ENCODE measurements at places on chromosomes 12 and 14. TPM values are rescaled to one million over a fixed set of nuclear protein-coding genes. Genes with fewer than 3 reads are reported as not detected.

GRCh38 chr14:24235804-24236688 lies 3.3 kb downstream of the GMPR2 start:
- H3K27me3 ChIP-seq = no peaks in the 10 kb centered on the region
- peaks cover 15% of the 10 kb centered on the region for H3K4me1 ChIP-seq

- H3K36me3 ChIP-seq = no peaks in the 10 kb centered on the region
- no peaks in the 10 kb centered on the region for H3K27me3 ChIP-seq
- H3K4me3 ChIP-seq = no peak overlapping the region
- no peak for DNase-seq
- H3K4me1 ChIP-seq = no peaks in the 10 kb centered on the region
- H3K27ac ChIP-seq = no peak overlapping the region
These were observed 153.7 kb upstream of the PLXNC1 start for GRCh38 chr12:93994721-93995120.

DNA sequence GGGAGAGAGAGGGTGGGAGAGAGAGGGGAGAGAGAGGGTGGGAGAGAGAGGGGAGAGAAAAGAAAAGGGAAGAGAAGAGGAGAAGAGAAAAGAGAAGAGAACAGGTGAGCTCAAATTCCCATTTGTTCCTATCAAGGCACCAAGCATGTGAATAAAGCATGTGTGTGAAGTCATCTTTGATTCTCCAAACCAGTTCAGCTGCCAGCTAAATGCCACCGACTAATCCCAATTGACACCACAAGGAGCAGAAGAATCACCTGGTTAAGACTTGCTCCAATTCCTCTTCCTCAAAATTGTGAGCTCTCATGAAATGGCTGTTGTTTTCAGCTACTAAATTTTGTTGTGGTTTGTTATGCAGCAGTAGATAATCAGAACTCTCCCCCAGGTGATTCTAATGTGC lies 188.9 kb downstream of the TMX1 start:
- no peak for DNase-seq
- no peaks in the 10 kb centered on the region for H3K36me3 ChIP-seq
- no peaks in the 10 kb centered on the region for H3K4me1 ChIP-seq
- H3K27ac ChIP-seq = no peak overlapping the region

GRCh38 chr14:77324289-77324688 lies 3.5 kb downstream of the GSTZ1 start:
- no peak for DNase-seq
- H3K4me1 ChIP-seq = peaks cover 4% of the 10 kb centered on the region
- no peak overlapping the region for H3K27ac ChIP-seq
- no peaks in the 10 kb centered on the region for H3K27me3 ChIP-seq
- no peak overlapping the region for H3K4me3 ChIP-seq

- peak overlapping the region; percentile 90 for H3K27ac ChIP-seq
- no peaks in the 10 kb centered on the region for H3K36me3 ChIP-seq
- H3K4me1 ChIP-seq = peaks cover 10% of the 10 kb centered on the region
- peak overlapping the region; percentile 94 for H3K4me3 ChIP-seq
- no peak for DNase-seq
- H3K27me3 ChIP-seq = no peaks in the 10 kb centered on the region
These were observed 788 bp downstream of the DDHD1 start for GRCh38 chr14:53152184-53152886.

GRCh38 chr14:105091517-105092170 lies 26.4 kb upstream of the GPR132 start:
- H3K27me3 ChIP-seq = no peaks in the 10 kb centered on the region
- no peak for DNase-seq
- H3K36me3 ChIP-seq = no peaks in the 10 kb centered on the region
- H3K27ac ChIP-seq = no peak overlapping the region
- no peak overlapping the region for H3K4me3 ChIP-seq
- H3K4me1 ChIP-seq = peaks cover 14% of the 10 kb centered on the region

DNA sequence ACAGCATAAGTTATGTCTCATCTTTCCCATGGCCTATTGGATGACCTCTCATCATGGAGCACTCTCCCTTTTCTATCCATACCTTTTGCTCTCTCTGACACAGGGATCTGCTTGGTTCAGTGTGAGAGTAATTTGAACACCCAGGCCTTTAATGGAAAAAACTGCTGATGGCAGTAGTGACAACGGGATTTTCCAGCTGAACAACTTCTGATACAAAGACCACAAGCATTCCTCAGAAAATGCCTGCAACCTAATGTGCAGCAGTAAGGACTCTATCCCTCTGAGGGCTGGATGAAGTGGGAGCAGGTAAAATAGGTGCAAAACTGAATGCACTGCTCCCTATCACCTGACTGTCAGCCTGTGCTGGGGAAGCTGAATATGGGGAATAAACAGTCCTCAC lies 51.0 kb downstream of the KANSL2 start:
- no peak overlapping the region for H3K4me3 ChIP-seq
- no peaks in the 10 kb centered on the region for H3K36me3 ChIP-seq
- no peaks in the 10 kb centered on the region for H3K27me3 ChIP-seq
- DNase-seq = no peak
- no peak overlapping the region for H3K27ac ChIP-seq

ADIPOR2 gene
- 65.0 TPM for total RNA-seq

ACVRL1 gene
- 0.29 TPM for total RNA-seq

RSRC2 gene
- 58.4 TPM for total RNA-seq

Measured in GM12878 (cell line).